ENCODE measurements at places on chromosomes 12 and 14.

DNA sequence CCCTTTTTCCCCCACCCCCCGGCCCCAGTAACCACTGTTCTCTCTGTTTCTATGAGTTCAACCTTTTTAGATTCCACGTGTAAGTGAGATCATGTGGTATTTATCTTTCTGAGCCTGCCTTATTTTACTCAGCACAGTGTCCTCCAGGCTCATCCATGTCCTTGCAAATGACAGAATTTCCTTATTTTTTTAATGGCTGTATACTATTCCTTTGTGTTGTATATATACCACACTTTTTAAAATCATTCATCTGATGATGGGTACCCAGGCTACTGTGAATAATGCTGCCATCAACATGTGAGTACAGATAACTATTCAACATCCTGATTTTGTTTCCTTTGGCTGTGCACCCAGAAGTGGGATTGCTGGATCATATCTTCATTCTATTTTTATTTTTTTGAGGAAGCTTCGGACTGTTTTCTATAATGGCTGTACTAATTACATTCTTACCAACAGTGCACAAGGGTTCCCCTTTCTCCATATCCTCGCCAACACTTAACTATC, 54.7 kb downstream of the DDX51 start:
- no peak for DNase-seq

DNA sequence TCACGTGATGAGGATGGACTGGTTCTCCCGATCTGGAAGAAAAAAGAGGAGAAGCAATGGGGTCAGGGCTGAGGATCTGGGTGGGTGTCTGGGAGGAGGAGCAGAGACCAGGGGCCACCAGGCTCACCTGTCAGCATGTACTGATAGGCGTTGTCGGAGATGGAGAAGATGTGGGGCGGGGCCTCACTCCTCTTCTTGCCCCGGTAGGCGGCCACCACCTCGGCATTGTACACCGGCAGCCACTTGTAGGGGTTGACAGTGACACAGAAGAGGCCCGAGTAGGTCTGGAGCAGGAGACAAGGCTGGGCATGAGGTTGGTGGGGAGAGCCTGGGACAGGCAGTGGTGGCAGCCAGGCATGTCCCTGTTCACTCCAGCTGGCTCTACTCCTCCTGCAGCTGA, 3.0 kb downstream of the MYH6 start:
- DNase-seq, result no peak

- DNase-seq, result no peak
Observed at GRCh38 chr12:43730283-43730682, 28.3 kb downstream of the PUS7L start.

DNA sequence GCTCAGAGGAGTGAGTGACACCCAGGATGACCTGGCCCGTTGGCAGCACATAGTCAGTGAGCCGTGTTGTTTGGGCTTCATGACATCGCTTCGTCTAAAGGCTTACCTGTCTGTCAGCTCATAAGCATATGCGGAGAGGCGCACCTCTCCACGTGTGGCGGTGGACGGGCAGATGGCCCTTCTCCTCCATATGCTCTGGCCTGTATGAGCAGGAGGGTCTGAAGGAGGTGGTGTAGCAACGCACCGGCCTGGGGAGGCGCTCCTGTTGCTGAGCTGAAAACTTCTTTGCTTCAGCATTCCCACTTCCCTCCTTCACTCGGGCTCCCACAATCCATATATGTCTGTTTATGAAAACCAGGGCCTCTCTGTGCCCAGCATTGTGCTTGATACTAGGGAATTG, 186.1 kb downstream of the TSPAN9 start:
- no peak for DNase-seq

DNA sequence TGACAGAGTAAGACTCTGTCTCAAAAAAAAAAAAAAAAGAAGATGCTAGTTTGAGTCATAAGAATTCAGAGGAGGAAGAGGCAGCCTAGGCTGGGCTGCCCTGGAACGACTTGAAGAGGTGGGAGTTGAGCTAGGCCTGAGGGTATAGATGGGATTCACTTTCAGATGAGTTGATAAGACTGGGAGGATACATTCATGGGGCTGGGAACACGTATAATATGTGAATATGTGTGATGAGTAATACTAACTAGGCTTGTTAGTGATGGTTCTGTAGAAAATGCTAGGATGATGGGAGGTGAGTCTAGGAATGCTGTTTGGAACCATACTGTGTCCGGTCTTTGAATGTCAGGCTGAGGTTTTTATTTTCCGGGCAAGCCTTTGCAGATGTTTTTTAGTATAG, 9.0 kb downstream of the PLEKHA5 start:
- DNase-seq, result no peak

GRCh38 chr12:54251667-54252284, 28.1 kb downstream of the CBX5 start:
- DNase-seq, result no peak

DNA sequence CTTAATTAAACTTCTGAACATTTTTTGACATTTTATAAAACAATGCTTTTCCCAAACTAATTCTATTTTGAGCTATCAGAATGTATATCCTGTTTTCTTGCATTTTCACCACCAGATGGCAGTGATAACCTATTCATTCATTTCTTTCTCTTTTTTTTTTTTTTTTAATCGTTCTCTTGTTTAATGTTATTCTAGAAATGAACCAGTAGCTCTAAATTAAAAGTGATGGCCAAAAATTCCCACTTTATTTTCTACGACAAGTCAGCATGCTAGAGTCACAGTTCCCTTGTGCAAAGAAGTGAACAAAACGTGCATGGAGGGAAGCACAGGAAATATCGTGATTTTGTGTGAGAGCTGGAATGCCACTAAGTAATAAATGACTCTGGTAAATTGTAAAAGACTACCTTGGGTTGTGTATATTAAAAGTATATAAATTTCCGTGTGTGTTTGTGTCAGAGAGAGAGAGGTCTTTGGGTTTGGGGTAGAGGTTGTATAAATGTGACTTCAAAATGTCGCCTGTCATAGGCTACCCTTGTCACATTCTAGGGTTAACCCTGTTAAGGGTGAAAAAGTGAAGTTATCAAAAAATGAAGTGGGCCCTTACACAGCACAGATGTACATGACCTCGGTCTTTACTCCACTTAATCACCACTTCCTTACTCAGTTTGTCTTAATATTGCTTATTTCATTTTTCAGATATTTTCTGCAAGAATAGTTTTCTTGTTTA, 40.4 kb upstream of the LDHB start:
- DNase-seq, result no peak

All from cardiac septum (tissue), 1 donor.